Muscle of back (tissue), 13 donors: ENCODE measurements at places on chromosomes 16 and 17. TPM values are rescaled to one million over a fixed set of nuclear protein-coding genes. Genes with fewer than 3 reads are reported as not detected.

- no peak for DNase-seq
These were observed 163.6 kb downstream of the HS3ST3A1 start for GRCh38 chr17:13437966-13438779.

GRCh38 chr17:173166-173911, 8.1 kb downstream of the DOC2B start:
- no peak for DNase-seq

DNA sequence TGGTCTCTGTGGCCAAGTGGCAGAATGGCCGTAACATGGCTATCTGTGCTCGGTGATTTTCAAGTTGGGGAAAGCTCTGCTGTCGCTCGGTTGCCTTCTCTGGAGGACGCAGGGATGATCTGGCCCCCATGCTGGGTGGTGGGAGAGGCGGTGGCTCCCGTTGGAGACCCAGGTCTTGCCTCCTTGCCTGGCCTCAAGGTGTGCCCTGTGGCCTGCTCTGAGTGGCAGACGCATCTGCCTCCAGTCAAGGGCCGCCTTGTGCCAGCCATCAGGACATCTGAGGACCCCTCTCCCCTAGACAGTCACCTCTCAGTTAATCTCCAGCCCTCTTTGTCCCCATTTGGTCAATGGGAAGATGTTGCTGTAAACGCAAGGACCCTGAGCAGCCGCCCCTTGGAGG, 165.9 kb downstream of the CCDC182 start:
- DNase-seq: no peak

DNA sequence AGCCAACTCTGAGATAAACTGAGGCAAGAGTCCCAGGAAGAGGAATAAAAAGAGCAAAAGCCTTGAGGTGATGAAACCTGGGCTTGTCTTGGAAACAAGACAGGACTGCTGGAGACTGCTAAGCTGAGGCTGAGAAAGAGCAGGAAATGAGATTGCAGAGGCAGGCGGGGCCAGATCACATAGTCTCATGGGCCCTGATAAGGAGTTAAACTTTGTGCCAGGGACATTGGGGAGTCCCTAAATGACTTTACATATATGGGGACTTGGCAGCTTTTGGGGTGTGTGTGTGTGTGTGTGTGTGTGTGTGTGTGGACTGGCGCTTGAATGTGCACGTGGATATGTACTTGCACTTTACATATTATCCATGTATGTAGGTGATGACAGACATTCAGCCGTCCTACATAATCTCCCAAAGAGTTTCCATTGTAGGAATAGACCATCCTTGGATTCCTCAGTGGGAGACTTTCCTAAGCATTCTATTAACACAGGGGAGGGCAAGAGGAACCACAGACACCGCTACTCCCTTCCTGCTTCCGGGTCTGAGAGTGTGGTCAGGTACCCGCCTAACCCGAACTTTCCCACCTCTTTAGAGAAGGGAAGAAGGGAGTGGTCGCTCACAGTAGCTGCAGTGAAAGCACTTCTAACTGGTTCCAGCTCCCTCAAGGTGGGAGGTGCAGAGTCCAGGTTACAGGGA, 123.1 kb downstream of the LYRM1 start:
- no peak for DNase-seq

DNA sequence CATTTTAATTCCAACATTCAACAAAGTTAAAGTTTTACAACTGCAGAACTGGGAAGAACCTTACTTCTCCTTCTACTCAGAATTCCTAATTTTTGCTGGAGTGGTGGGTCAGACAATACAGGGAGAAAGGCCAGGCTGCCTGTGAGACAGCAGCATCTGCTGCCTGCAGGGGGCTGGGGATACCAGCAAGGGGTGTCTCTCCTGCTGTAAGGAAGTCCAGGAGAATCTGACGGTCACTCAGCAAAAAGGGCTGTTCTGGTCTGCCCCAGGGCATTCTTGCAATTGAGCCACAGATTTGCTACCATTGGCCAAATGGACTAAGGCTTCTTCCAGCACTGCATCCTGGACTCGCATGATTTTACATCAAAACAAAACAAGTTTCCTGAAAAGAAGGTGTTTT, 426.6 kb upstream of the CDH11 start:
- no peak for DNase-seq

DNA sequence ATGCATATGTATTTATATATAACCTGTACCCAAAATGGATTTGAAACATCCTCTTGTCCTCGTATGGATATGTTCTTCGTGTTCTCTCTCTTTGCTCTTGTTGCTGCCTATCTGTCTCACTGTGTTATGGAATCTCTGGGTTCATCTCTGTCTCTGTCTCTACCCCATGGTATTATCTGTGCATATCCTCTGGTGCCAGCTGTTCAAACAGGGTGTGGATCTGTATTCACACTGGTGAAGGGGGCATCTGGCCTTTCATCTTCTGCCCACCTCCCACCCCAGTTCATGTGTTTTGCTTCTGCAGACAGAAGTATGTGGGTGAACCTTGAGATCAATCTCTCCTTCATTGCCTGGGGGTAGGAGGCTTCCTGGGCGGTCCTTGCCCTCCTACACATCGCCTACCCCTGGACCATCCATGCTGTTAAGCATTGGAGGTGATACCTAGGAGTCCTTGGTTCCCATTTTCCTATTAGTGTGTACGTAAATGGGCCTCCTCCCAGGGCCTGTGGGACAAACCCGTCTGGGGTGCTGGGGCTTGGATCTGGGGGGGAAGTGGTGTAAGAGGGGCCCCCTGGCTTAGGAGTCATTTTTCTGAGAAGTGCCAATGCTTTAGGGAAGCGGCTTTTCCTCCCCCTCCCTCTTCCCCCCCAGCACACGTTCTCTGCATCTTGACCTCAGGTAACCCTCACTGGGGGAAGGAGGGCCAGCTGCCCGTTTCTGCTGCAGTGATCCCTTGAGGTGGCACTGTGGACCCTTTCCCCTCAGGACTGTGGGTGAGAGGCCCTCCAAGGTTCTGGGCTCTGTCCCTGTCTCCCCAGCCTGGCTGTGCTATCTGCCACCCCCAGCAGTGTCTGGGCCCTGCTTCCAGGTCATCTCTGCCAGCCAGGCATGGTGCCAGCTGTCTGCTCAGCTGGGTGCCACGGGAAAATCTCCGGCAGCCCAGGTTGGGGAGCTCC, 21.1 kb downstream of the RARA start:
- DNase-seq: no peak

Gene TEX19
- not detected for polyA plus RNA-seq

Gene HSF5
- 0.14 TPM for polyA plus RNA-seq

Gene NKIRAS2
- polyA plus RNA-seq: 49.5 TPM

Gene CEMP1
- not detected for polyA plus RNA-seq

Gene GJC1
- polyA plus RNA-seq: 25.3 TPM
